Stomach (tissue), 19 donors: ENCODE measurements at places on chromosomes 4 and X.

DNA sequence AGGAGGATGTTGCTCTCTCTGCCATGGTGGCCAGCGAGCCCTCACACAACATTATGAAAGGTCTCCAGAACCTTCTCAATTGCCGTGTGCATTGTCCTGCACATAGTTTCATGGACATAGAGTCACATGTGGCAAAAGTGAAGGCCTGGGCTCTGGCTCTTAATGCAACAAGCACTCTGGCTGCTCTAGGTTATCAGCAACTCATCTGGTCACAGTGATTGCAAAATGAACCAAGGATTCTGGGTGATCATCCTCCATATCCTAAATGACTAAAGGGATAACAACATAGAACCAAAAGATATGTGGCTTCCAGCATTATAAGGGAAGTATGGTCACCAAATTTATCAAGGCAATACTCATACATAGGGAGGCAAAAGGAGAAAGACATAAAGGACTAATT is 175.2 kb downstream of the MGST2 start:
- no peak for DNase-seq

DNA sequence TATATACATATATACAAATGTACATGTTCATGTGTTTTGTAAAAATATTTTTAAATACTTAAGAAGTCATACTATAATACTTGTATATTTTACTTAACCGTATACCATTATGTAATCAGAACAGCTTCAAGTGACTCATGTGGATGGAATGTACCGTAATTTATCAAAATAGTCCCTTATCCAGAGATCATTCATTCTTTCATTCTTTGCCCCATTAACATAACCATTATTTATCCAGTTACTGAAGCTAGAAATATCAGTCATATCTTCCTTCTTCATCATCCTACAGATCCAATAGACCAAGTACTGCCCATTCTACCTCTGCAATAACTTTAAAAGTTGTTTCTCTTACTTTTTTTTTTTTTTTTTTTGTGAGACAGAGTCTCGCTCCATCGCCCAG is 164.2 kb downstream of the MAB21L2 start:
- no peak for DNase-seq

GRCh38 chr4:143360838-143361625 is 24.4 kb downstream of the GAB1 start:
- no peak for DNase-seq

DNA sequence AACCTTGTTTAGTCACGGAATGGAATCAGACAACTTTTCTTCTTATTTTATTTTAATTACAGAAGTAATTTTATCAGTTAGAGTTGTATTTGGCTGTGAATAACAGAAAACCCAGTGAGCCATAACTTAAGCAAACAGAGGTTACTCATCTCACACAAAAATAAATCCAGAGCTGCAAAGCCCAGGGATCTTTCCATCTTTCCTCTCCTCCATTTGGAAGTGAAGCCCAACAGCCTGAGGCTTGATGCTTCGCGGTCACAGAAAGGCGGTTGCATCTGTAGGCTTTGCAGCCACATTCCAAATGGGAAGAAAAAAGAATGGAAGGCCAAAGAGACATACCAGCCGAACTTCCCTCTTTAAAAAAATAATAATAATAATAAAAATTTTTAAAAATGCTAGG is 22.6 kb downstream of the CHRNA9 start:
- DNase-seq: no peak

DNA sequence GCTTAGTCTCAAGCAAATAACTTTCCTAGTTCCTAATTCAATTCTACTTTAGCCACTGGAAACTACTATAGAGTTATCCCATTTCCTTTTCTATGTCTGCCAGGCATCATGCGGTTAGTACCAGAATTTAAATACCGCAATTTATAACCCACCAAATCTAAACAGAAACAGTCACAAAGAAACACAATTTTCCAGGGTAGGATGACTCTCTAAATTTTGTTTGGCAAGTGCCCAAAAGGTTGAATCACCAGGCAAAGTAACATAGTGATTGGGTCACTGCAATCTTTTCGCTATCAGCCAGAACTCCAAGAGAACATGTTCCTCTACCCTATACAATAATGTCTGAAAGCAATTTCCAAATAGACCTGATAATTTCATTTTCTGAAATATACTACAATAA is 240.2 kb upstream of the GRIA3 start:
- no peak for DNase-seq
